ENCODE measurements at places on chromosomes 2 and 18.

- no peak for DNase-seq
Observed at GRCh38 chr18:37986665-37987064, 421.1 kb upstream of the CELF4 start.

DNA sequence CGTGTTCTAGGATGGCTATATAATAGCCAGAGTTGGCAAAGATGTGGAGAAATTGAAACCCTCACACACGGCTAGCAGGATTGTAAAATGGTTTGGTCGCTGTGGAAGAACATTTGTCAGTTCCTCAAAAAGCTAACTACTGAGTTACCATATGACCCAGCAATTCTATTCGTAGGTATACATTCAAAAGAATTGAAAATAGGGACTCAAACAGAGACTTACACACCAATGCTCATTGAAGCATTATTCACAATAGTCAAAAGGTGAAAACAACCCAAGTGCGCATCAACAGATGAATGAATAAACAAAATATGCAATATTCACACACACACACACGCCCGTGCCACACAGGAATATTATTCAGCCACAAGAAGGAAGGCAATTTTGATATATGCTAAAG, 98.7 kb downstream of the PLA2R1 start:
- no peak for DNase-seq

GRCh38 chr2:120938045-120938771, 202.5 kb downstream of the GLI2 start:
- no peak for DNase-seq

DNA sequence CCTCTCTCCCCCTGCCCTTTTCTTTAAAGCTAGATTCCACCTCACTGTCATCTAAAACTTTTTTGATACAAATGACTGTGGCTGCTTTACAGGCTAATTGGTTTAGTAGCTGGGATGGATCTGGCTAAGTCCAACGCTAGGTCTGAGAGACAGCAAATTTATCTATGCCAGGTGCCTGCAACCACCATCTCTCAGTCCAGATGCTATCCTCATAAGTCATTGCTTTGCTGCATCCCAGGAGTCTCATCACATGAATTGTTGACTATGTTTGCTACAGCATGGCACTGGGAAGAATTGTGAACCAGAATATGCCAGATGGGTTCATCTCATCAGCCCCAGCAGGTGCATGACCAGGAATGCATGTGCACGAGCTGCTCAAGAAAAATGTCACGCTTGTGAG, 100.0 kb upstream of the PID1 start:
- DNase-seq = no peak

- DNase-seq = no peak
Observed at GRCh38 chr18:34837769-34838272, 127.7 kb downstream of the DTNA start.

DNA sequence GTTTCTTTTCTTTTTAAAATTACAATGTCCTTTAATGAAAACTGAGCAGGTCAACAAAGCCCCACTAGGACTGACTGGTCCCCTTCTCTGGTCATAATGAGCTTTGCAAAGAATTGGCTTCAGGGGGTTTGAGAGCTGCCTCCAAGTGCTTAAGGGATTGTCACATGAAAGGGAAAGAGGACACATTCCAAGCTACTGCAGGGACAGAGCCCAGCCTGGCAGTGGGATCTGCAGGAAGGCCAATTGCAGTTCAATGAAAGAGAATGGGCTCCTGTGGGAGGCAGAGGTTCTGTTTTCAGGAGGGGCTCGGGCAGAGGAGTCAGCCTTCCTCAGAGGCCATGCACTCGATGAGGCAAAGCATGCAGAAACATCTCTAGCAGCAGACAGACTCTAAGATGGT, 84.1 kb upstream of the ACKR3 start:
- no peak for DNase-seq
